ENCODE measurements at places on chromosomes 6 and 20.

GRCh38 chr20:2760297-2760951 is 40.0 kb downstream of the CPXM1 start:
- no peak for DNase-seq

DNA sequence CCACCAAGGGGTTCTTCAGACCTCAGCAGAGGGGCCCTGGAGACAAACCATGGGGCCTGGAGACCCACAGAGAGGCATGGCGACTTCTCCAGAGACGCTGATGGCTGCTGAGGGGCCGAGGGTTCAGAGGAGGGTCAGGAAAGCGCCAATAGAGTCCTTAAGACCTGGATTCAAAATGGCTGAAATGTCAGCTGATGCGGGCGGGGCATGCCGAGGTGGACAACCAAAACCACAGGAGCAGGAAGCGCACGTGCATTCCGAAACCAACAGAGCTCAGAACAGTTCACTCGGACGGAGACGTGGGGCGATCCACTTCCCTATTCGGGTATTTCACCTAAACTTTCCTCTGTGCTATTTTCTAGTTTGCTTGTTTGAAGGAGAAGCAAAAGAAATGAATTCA is 99.9 kb upstream of the RIN2 start:
- no peak for DNase-seq

GRCh38 chr6:46626228-46626909 is 26.2 kb downstream of the CYP39A1 start:
- DNase-seq: no peak

DNA sequence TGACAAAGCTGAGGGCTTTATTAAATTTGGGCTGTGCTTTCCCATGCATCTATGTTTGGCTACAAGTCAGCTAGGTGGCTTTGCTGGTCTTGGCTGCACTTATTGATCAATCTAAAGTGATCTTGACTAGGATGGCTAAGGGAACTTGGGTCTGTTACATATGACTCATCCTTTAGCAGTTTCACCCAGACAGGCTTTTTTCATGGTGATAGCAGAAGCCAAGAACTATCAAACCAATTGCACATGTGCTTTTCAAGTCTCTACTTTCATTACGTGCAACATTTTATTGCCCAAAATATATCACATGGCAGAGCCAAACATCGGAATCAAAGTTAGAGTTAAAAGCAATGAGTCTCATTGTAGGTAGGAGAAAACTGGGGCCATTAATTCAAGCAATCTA is 626.3 kb downstream of the TENT5A start:
- DNase-seq: no peak

DNA sequence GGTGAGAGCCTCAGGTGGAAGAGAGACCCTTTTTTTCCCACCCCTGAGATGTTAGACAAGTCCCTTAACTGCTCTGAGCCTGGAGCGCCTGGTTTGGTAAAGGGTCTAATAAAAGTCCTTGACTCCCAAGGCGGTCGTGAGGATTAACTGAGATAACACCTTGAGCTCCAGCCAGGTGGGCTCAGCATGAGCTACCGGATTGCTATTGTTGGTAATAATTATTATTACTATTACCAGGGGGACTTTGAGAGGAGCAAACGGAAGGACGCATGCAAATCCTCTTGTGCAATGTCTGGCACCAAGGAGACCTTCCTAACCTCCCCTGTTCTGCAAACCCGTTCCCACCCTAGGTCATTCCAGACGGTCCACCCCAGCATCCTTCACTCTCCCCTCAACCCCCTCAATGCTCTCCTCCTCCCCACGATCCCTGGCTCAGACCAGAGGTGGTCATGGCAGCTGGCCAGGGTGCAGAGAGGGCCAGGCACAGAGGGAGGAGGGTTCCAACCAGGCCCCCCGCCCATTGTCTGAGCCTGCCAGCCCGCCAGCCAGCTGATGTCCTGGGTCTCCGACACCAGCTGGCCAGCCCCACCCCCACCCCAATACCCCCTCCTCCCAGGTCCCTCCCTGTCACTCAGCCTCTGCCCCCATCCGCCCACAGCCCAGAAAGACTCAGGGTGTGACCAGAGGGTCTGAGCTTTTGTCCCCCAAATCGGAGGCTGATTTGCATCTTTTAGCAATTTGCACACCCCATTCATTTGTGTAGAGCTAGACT is 14.3 kb upstream of the CBFA2T2 start:
- DNase-seq: no peak

- no peak for DNase-seq
Observed at GRCh38 chr20:62543470-62544302, 67.9 kb upstream of the GATA5 start.

DNA sequence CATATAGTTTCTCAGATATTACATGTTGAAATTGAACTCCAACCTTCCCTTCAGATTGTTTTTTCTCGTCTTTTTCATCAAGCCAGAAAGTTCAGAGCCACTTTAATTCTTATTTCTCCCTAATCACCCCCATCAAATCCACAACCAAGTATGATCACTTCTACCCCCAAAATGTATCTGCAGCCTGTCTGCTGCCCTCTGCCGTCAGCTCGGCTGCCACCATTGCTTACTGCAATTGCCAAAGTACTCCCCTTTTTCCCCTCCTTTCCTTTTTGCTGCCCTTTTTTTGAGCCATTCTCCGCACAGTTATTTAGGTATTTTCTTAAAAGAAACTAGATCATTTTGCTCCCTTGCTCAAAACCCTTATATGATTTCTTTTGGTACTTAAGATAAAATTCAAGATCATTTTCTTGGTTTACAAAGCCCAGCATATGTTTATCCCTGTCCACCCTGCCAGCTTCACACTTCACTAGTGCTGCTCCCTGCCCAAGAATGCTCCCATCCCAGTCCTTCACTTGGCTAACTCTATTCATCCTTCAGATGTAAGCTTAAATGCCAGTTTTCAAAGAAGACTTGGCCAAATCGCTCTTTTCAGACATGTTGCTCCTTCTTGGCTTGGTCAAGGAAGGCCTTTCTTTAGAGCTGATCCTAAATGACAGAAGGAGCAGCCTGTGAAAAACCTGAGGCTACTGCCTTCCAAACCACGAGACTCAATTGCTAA is 63.7 kb downstream of the SH3BGRL2 start:
- DNase-seq: no peak

GRCh38 chr6:75436869-75437268 is 56.7 kb downstream of the FILIP1 start:
- no peak for DNase-seq

- no peak for DNase-seq
Observed at GRCh38 chr6:109048176-109048575, 46.5 kb downstream of the SESN1 start.

DNA sequence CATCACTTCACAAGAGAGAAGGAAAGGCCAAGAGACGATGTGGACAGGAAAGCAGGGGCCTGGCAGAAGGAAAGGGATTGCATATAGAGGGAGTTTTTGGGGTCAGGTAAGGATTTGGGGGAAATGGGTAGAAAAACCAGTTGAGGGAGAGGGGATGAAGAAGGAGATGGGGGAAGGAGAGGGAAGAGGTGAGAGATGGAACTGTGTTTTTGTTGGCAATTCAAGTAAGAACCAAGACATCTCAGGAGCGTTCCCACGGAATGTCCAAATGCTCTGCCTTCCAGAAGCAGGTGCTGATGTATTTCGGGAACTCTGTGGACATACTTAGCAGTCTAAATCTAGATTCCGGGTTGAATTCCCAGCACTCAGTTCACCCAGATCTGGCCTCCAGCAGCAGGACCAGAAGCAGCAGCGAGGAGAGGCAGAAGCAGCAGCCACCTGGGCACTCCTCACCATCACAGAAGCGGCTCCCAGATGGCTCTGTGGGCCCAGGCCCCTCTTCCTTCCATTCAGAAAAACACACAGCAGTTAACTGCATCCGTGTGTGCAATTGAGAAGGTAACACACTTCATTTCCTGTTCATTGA is 88.8 kb downstream of the DZANK1 start:
- no peak for DNase-seq

DNA sequence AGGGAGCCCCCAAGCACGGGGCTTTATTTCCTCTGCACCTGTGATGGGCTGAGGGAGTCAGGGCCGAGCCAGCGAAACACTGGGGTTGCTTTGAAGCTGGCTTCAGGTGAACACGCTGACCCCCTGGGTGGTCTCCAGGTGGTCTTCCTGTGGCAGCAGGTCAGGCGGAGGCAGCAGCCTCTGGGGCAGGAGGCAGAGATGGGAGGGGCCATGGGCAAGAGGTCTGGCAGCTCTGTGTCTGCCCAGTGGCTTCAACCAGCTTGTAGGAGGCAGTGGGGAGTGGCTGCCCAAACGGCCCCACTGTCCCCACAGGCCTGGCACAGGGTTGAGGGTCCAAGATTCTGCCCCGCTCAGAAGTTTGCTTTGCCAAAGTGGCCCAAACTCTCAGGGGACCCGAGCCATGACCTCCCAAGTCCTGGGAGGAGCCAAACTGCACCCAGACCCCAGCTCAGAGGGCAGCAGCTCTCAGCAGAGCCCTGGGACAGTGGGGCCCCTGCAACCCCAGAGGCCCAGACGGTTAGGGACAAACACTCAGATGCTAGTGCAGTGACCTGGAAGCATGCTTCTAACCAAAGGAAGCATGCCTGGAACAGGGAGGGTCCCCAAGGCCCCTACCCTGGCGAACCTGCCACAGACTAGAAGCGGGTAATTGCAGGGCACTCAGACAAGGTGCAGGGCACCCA is 15.3 kb downstream of the NTSR1 start:
- DNase-seq: no peak

DNA sequence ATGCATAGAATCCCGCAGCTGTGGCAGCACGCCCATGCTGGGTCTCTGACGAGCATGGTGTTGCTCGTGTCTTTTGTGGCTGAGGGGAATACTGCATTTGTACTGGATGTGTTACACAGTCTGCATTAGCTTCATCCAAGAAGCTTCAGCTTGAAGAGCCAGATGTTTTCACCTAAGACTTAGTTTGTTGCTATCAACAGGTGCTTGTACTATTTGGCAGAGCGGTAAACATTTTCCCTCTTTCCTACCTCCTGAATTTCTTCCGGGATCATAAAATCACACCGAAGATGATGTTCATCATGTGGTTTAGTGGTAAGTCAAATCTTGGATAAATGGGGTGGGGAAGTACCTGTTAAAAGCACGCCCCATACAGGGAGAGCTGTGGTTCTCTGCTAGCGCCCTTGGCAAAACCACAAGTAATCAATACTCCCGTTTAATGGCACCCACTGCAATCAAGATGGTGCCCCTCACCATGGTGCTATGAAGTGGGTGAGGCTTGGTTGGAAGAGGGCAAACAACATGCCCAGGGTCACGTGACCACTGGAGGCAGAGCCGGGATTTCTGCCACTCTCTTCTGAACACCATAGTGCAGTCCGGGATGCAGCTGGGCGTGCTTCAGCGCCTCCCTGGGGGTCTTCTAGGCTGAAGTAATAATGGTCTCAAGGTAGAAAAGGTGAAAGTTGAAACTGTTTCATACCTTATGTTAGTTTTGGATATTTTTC is 34.4 kb downstream of the SPATA2 start:
- DNase-seq: no peak

DNA sequence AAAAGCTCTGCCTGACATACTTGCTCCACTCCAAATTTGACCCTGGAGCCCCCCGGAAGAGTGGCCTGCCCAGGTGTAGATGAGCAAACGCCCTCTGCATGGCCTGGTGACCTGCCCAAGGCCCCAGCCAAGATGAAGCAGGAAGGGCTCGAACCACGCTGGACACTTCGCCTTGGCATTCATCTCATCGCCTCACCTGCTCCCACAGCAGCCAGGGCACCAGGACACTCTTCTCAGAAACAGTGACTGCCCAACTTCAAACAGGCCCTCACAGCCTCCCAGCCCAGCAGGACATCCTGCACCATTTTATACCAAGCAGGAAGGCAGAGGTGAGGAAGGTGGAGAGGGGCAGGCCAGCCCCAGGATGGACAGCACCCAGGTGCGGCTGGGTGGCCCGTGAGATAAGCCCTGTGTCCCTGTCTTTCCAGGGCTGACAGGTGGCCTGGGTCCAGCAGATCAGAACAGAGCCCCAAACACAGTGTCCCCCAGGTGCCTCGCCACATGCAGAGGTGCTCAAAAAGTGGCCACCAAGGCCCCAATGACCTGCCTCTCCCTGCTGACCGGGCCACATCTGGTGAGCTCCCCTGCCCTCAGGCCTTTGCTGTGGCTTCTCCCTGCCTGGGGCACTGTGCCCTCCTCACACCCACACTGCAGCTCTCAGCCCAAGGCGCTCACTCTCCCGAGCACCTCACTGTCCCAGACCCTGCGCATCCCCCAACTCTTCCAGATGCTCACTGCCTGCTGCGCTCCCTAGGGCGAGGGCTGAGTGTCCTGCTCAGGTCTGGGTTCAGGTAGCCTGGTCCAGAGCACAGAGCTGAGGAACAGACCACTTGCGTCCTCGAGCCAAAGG is 7.2 kb downstream of the ACSS1 start:
- no peak for DNase-seq

DNA sequence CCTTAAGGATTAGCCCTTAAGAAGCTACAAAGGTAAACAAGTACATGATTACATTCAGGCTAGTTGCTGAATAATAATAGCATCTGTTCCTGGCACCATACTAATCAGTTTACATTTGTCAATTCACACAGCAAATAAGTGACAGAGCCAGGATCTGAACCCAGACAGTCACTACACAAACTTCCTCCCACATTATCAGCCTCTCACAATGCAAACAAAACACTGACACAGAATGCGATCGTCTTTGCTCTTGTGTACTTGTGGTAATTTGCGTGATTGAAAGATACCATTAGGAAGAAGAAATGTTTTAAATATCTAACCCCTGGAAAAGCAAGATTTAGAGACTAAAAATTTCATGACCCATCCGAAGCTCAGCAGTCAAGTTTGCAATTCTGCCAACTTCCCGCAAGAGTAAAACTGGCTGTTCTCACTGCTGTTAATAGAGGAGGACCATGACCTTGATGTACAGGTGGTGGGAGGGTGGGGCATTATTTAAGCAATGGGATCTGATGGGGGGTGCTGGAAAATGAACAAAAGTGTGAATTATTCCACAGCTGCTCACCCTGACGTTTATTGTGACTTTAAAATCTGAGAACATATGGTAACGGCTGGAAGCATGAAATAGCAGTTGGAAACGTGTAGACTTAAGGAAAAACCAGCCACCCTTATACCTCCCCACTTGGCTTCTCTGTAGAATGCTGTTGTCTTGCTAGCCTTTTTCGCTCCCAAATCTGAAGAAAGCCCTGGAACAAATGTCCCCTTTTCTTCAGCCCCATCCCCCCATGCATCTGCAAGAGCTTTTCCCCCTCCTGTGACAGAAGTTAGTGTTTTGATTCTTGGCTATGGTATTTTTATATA is 95.3 kb upstream of the ARMC2 start:
- no peak for DNase-seq

- no peak for DNase-seq
Observed at GRCh38 chr6:65830151-65830550, 123.1 kb upstream of the EYS start.

- no peak for DNase-seq
Observed at GRCh38 chr6:164150232-164150631, 735.7 kb downstream of the QKI start.

DNA sequence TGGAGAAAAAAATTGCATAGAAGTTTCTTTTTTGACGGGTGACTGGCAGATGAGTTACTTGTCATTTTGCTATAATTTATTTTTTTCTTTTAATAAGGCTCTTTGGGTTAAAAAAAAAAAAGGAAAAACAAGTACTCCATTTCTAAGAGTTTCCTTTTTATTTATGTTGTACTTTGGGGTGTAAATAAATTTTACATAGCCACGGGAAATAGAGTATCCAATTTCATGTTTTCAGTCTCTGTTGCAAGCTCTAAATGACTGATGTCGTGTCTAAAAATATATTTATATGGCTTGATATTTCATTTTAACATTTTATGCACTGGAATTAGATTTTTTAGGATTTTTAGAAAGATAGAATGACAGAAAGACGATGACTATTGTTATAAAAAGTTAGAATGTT is 3.4 kb downstream of the EYA4 start:
- DNase-seq: no peak

- peak; percentile 17 for DNase-seq
Observed at GRCh38 chr20:22333885-22334545, 250.4 kb downstream of the FOXA2 start.
